ENCODE measurements at places on chromosomes 7 and 10. TPM values are rescaled to one million over a fixed set of nuclear protein-coding genes. Genes with fewer than 3 reads are reported as not detected.

DNA sequence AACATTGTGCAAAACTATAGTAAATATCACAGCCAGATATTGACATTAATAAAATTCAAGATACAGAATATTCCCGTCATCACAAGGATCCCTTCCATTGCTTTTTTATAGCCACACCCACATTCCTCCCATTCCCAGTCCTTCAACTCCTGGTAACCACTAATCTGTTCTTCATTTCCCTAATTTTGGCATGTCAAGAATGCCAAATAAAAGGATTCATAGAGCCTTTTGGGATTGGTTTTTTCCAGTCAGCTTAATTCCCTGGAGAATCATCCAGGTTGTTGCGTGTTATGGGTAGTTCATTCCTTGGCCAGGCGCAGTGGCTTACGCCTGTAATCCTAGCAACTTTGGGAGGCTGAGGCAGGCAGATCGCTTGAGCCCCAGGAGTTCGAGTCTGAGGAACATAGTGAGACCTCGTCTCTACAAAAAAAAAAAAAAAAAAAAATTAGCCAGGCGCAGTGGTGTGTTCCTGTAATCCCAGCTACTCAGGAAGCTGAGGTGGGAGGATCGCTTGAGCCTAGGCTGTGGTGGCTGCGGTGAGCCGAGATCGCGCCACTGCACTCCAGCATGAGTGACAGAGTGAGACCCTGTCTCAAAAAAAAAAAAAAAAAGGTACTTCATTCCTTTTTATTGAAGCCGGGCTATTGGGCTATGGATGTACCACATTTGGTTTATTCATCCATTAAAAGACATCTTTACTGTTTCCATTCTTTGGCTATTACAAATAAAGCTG is 2.7 kb downstream of the OGDH start:
- H3K4me1 ChIP-seq = peaks cover 39% of the 10 kb centered on the region
- no peaks in the 10 kb centered on the region for H3K27me3 ChIP-seq
- H3K36me3 ChIP-seq = peaks cover 12% of the 10 kb centered on the region
- H3K4me3 ChIP-seq = no peak overlapping the region
- peak; percentile 20 for DNase-seq

- no peaks in the 10 kb centered on the region for H3K4me1 ChIP-seq
- no peak overlapping the region for H3K4me3 ChIP-seq
- H3K27me3 ChIP-seq = no peaks in the 10 kb centered on the region
- DNase-seq = no peak
- H3K27ac ChIP-seq = no peak overlapping the region
- H3K36me3 ChIP-seq = no peaks in the 10 kb centered on the region
Observed at GRCh38 chr10:83332690-83333089, 806.6 kb upstream of the GHITM start.

GRCh38 chr7:151844071-151844824 is 32.7 kb downstream of the PRKAG2 start:
- no peak overlapping the region for H3K27ac ChIP-seq
- no peak for DNase-seq
- H3K4me1 ChIP-seq = peaks cover 8% of the 10 kb centered on the region
- no peaks in the 10 kb centered on the region for H3K36me3 ChIP-seq
- no peaks in the 10 kb centered on the region for H3K27me3 ChIP-seq

Gene CUZD1
- total RNA-seq = 0.54 TPM

DNA sequence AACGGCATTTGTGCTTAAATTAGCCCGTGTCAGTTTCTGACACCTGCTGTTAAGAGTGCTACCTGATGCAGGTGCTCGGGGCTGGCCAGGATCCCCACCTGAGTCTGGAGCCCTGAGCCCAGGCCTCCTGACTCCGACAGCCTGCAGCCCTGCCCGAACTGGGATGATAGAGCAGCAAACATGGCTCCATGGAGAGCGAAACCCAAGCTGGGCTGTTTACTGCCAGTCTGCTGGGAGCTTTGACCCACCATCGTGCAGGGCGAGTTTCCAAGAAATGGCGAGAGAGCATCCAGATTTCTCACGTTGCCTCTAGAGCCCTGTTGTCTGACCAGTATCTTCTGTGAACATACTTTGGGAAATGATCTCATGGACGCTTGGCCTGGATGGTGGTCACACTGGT is 66.2 kb downstream of the MGMT start:
- no peak for DNase-seq
- peaks cover 14% of the 10 kb centered on the region for H3K4me1 ChIP-seq
- H3K27ac ChIP-seq = no peak overlapping the region
- H3K36me3 ChIP-seq = peaks cover 48% of the 10 kb centered on the region
- H3K27me3 ChIP-seq = no peaks in the 10 kb centered on the region
- H3K4me3 ChIP-seq = no peak overlapping the region

- H3K36me3 ChIP-seq = no peaks in the 10 kb centered on the region
- H3K4me1 ChIP-seq = no peaks in the 10 kb centered on the region
- no peak overlapping the region for H3K4me3 ChIP-seq
- H3K27ac ChIP-seq = no peak overlapping the region
- DNase-seq = no peak
Observed at GRCh38 chr10:75487755-75488125, 56.3 kb downstream of the LRMDA start.

DNA sequence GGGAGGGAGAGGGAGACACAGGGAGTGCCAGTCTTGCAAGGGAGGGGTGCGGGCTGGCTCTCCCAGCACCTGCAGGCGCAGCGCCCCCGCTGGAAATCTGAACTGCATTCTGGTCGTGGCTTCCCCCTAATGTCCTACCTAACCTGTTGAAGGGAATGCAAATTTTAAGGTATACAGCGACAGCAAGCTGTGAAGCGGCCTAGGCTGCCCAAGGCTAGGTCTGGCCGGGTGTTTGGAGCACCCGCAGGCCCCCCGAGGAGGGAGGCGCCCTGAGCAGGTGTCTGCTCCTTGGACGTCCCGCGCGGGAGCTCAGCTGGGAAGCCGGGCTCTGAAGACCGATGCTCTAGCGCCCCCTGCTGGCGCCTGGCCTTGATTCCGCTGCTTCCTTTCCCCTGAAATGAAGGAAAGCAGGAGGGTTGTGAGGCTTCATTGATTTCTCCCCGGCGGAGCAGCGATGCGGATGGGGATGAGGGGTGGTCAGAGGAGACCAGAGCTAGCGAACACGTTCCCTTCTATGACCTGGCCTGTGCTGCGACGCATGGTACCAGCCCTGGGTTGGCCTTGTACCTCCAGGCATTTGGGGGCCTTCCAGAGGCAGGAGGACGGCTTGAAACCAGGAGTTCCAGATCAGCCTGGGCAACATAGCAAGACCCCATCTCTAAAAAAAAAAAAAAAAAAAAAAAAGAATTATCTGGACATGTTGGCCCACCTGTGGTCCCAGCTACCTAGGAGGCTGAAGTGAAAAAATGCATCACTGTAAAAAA is 601.3 kb downstream of the GALNT17 start:
- peaks cover 6% of the 10 kb centered on the region for H3K27me3 ChIP-seq
- DNase-seq = peak; percentile 74
- H3K36me3 ChIP-seq = no peaks in the 10 kb centered on the region
- H3K27ac ChIP-seq = no peak overlapping the region

Gene SFRP4
- not detected for total RNA-seq

Gene PLPP4
- not detected for total RNA-seq
